ENCODE measurements at places on chromosomes 7 and 10. TPM values are rescaled to one million over a fixed set of nuclear protein-coding genes. Genes with fewer than 3 reads are reported as not detected.

PNLIP gene
- not detected for total RNA-seq

TLX1 gene
- not detected for total RNA-seq

AKR1D1 gene
- not detected for total RNA-seq

RBM17 gene
- 285 TPM for total RNA-seq
